ENCODE measurements at places on chromosomes 5 and 9.

GRCh38 chr9:16721972-16722371 is 148.5 kb downstream of the BNC2 start:
- DNase-seq: no peak

DNA sequence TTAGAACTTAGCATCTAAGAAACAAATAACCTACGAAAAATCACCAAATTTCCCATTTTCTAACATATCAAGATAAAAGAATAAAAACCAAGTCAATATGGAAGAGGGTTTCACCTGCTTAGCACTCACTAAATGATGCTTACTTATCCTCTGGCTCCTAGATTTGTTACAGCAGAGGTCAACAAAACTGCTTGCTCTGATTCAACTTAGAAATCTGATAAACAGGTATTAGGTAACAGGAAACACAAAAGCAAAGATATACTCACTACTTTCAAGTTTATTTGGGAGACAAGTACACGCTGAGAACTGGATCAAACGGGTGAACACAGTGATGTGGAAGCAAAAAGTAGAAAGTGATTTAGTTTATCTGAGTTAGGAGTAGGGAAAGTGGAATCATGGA is 235.7 kb upstream of the TARS1 start:
- no peak for DNase-seq

DNA sequence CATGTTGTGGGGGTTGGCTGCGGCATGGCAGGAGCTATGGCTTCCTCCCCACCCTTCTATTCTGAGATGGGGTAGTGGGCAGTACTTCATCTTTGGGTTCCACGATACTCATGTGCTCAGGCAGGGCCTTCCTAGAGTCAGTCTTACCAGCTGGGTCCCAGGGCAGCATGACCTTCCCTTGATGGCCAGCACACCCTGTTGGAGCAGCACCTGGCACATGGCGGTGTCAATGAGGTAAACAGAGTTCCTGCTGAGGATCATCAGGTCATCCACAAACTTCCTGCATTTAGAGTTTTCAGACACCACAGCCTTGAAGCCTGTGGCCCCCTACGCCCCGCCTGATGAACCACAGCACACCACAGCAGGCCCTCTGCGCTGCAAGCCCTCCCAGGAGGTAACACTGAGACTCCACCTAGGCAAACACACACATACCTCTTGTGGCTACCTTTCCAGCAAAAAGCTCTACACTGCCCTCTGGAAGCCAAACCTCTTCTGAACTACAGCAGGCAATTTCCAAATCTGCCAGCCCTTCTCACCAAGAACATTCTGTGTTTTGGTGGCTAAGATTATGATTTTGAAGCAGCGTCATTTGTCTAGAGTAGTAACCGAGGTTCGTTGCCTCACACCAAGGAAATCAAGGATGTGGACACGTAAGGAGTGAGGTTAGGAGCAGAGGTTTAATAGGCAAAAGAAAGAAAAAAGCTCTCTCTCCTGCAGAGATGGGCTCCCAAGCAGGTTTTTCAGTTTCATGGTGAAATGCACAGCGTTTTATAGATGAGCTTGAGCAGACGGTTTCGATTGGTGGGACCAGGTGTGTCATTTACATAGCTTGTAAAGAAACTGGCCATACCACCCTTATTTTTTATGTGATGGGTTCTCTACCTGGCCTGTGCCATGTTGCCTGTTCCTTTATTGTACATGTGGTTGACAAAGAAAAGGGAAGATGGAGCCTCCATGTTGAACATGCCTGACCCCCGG is 20.3 kb upstream of the TMEM174 start:
- DNase-seq: no peak

DNA sequence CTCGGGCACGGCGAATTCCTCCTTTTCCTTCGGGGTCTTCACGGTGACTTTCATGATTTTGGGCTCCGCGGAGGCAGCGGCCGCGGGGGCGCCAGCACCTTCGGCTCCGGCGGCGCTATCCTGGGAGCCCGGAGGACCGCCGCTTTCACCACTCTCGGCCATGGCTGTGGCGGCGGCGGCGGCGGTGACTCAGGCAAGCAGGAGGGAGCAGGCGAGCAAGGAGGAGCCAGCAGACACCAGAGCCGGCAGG is 315 bp downstream of the UBQLN1 start:
- peak; percentile 63 for DNase-seq

DNA sequence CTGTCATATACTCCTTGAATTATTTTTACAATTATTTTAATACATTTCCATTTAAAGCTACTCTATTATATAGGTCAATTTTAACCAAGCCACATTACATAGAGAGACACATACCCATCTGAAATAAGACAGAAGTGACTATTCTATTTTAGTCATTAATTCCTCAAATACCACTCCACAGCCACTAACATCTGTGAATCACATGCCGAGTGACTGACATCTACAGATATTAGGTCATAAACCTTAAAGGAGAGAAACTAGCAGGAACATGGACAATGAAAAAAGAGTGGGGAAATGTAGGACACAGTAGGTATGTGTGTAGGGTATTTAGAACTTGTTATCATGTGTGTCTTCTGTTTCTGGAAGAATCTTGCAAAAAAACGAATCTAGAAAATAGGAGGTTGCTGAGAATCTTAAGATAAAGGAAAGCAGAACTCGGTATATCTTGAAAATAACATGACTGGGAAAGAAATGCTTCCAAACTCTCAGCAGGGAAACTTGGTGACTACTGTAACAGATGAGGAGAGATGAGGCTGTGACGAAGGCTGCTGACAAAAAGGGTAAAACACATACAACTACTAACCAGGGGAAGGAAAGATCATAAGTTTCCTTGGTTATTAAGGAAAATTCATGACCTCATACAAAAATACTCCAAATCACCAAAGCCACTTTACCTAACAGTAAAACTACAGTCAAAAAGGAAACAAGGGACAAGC is 84.6 kb downstream of the PLPP1 start:
- no peak for DNase-seq

DNA sequence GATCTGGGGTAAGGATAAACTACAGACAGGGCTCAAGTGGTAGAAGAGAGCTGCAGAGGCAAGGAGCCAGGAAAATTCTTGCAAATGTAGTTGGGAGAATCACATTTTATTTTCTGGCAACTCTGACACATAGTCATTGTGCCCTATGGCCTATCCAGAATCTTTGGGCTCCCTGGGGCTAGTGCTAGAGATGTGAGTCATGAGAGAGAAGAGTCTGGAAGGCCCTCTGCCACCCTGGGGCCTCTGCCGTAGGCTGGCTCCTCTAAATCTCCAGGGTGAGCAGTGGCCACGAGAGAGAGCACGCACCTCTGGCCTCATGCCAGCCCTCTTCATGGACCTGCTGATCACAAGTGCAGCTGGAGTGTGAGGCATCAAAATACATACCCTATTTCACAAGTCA is 74.3 kb upstream of the SSBP2 start:
- DNase-seq: no peak

DNA sequence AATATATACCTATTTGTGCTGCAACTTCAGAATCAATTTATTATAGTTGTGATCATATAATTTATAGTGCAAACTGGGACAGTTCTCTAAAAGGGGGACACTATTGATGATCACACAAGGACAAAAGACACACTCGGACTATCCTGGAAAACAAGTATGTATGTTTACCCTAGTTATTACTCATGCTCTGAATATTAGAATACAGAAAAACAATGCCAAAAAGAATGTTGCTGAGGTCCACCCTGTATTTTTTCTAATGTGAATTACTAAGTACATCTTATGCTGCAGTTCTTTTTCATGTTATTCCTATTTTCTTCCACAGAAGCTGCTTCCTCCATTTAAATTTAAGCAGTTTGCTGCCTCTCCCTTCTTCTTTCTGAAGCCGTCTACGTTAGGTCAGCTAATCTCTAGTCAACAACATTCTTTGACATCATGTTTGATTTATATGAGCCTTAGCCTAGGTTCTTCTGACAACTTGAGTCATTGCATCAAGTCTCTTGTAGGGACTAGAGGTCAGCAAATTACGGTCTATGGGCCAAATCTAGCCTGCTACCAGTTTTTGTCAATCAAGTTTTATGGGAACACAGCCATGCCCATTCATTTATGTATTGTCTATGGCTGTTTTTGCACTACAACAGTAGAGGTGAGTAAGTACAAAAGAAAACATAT is 40.1 kb upstream of the PPP3R2 start:
- DNase-seq: no peak

GRCh38 chr5:82234885-82235284 is 43.3 kb downstream of the RPS23 start:
- DNase-seq: no peak

- no peak for DNase-seq
These were observed 38.8 kb downstream of the PCA3 start for GRCh38 chr9:76803083-76803482.

DNA sequence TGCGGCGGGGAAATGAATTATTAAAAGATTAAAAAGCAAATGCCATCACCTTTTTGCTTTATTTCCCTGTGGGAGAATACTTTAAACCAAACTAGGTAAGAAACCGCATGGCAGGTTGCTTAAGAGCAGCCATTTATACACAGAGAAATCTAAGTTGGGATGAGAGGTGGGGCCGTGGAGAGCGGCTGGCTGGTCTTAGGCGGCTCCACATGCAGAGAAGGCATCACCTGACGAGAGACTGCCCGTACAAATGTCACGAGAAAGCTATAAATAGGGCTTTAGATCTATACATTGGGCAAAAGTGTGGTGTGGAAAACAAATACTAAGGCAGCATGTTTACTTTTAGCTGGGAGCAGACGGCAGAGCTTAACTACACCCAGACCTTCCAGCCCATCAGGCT is 39.4 kb downstream of the MED27 start:
- DNase-seq: no peak

DNA sequence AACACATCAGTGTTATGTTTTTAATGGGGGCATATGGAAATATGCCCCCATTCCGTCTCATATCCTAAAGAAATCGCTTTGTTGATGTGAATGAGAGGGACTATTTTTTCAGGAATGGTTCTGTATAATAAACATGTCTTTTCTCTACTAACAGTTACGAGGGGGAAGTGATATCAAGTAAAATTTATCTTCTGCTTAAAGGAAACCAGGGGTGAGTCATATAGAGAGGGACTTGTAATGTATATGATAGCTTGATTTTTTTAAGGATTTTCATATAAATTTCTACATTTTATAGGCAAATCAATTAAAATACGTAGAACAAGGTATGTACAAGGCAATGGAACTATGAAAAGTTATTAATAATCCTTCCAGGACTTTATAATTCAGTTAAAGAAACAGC is 207.1 kb downstream of the SEMA5A start:
- DNase-seq: no peak

DNA sequence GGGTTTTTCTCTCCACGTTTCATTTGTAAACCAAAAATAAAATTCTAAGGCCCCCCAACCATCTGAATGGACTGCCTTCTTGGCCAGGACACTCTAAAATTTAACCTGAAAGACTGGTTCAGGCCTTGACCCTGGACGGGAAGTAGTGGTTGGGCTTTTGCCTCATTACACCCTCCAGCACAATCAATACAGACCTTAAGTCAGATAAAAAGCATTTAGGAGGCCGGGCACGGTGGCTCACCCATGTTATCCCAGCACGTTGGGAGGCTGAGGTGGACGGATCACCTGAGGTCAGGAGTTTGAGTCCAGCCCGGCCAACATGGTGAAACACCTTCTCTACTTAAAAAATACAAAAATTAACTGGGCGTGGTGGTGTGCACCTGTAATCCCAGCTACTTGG is 91.6 kb upstream of the PPP1R26 start:
- DNase-seq: no peak

DNA sequence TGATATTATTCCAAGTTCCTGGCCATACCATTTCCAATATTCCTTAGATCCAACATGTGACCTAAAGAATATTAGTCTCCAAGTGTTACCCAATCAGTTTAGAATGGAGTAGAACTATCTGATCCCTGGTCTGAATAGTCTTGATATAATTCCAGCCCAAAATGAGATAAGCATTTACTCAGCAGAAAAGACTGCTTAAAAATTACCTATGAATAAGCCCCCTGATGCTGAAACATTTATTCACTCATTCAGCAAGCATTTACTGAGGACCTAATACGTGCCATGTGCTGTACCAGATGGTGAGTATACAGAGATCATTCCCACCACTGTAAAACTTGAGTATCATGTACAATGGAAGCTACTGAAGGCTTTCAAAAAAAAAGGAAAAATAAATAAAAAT is 157.0 kb downstream of the FAM114A2 start:
- DNase-seq: no peak

- no peak for DNase-seq
These were observed 95.7 kb downstream of the TRPM3 start for GRCh38 chr9:71025728-71026127.

DNA sequence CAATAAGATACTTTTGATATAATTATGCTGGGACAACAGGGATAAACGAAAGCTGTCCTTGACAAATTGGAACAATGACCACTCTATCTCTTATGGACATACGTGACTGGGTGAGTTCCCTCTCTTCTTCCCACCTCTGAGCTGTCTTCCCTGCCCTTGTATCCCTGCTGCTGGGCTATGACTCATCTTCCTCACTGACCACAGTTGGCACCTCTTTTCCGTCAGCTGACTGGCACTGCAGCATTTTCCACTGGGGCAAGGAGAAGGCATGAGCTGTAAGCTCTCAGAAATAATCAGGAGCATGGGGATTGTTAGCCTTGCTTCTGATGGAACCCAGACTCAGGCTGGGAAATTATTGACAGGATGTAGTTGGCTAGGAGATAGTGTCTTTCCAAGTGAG is 48.7 kb downstream of the PCSK1 start:
- DNase-seq: no peak

GRCh38 chr9:91033797-91034196 is 232.2 kb downstream of the SYK start:
- DNase-seq: peak; percentile 83

DNA sequence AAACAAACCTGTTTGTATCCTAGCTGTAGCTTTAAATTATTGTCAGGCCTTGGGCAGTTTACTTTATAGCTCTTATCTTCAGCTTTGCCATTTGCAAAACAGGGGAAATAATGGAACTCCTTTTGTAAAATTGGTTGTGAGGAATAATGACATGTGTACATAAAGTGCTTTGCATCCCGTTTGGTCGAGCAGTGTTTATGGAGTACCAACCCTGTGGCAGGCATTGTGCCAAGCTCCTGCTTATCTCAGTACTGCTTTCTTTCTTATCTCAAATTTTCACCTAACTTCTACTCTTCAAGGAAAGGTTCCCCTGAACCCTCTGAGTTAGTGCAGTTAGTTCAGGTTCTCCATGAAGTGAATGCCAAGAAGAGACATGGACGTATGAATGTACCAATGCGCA is 9.4 kb upstream of the TENT2 start:
- DNase-seq: no peak

DNA sequence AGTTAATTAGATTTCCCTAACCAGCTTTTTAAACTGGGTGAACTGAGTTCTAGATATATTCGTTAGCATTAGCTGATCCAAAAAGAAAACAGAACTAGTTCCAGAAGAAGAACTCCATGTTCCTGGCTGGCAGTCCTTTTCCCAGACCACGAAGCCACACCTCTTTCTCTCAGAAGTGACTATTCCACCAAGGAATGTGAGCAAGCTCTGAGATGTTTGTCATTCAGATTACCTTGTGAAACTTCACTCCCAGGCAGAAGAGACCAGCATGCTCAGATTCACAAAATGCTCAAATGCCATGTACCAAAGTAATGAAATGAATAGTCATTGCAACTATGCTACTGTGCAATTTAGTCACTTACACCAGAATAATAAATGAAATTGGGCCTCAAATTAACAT is 4.4 kb upstream of the SSBP2 start:
- no peak for DNase-seq

Measured in stimulated activated CD4-positive, alpha-beta T cell treated with anti-CD3 and anti-CD28 coated beads, Interleukin-2, amount 100 ng/mL, for 48 hours (primary cell).